ENCODE measurements at places on chromosomes 12 and 14. TPM values are rescaled to one million over a fixed set of nuclear protein-coding genes. Genes with fewer than 3 reads are reported as not detected.

The RNASE9 gene
- not detected for total RNA-seq

The PIWIL1 gene
- total RNA-seq, result not detected

The GALNT4 gene
- total RNA-seq, result 14.0 TPM

The A2M gene
- 198 TPM for total RNA-seq

The B4GALNT1 gene
- total RNA-seq, result under 0.01 TPM

The GALNT9 gene
- total RNA-seq, result 0.13 TPM

The CEBPE gene
- not detected for total RNA-seq

The ANO2 gene
- total RNA-seq, result 96.8 TPM

The NEDD8 gene
- 259 TPM for total RNA-seq

The ERBB3 gene
- total RNA-seq, result not detected

The FAM181A gene
- not detected for total RNA-seq

The PLEKHG7 gene
- not detected for total RNA-seq

The TCL1A gene
- total RNA-seq, result not detected

The SLC48A1 gene
- total RNA-seq, result 14.9 TPM

The IRAK3 gene
- 13.3 TPM for total RNA-seq
